ENCODE measurements at places on chromosomes 6 and 20.

DNA sequence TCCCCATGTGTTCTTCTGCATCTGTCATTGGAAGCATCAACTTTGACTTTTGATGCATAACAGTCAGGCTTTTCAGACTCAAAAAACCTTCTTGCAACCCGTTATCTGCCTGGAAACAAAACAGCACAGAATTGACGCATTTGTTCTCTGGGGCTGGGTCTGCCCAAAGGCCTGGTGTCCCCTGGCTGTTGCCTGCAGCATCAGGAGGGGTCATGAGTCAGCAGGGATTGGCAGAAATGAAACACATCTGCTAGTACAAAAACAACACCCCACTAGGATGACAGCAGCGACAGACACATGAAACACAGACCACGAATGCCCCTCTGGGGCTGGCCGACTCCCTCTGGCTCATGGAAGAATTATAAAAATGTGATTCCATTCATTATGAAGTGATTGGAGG, 157.6 kb upstream of the INSM1 start:
- DNase-seq = no peak

- no peak for DNase-seq
Observed at GRCh38 chr20:37733416-37733815, 39.6 kb downstream of the CTNNBL1 start.

GRCh38 chr6:111129013-111129412, 41.7 kb downstream of the SLC16A10 start:
- DNase-seq = no peak

DNA sequence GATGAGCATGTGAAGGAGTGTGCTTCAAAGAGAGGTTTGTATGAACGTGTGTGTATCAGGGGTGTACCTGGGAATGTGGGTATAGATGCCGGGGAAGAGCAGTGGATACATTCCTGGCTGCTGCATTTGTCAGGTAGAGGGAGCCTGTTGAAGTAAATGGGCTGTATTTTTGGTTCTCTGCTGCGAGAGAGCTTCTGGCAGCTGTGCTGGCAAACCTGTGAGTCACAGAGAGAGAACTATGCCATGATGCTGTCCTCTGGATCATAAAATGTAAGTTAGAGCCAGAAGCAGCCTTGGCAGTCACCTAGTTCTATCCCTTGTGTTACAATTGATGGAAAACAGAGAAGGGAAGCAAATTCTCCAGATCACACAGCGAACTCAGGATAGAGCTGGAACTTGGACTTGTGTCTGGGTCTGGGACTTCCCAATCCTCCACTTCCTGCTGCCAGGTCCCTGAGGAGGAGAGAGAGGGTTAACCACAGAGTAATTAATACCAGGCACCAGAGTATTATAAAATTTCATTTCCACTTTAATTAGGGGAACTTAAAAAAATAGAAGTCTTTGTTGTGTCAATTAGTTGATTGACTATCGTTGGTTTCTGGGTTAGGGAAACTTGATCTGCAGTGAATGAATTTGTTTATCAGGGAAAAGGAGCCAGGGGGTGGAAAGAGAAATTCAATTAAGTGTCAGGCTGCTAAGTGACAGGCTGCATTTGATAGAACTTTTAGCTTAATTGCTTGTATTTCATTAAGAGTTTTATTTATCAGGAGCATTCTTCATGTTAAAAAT, 41.1 kb upstream of the GTSF1L start:
- DNase-seq = no peak

DNA sequence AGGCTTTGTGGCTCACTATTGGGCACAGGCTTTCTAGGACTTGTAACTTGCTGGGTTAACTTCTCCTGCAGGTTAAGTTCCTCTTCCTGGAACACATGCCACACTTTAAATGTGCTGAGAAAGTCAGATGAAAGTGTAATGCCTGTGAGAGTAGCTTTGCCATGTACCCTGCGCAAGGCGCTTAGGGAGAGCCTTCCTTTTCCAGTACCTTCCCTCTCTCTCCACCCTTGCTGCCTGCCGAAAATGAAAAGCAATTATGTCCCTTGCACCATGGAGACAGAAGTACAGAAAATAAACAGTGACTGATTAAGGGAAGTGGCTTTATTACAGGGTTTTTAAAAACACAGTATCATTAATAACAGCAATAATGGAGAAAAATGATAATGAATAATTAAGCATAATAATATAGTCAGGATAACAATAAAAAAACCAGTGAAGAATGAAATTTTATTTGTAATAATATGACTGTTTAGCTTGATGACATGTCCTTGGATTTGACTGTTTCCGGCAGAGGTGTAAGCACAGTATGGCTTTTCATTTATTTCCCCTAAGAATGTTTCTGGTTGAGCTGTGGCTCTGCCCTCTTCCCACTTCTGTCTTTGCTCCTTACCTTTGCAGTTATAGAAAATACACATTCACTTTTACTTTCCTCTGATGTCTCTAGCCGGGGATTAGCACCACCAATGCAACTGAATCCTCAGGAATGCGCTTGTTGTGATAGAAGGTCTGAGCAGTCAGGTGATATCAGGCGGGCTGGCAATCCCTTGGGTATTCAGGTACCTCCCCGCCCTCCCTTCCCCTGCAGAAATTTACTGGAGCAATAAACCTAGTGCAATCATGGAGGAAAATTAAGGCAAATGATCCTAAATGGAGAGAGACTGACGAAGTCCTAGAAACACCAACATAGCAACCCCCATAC, 472.3 kb upstream of the CITED2 start:
- DNase-seq = no peak

- DNase-seq = no peak
Observed at GRCh38 chr6:137491478-137491877, 2.7 kb downstream of the OLIG3 start.

DNA sequence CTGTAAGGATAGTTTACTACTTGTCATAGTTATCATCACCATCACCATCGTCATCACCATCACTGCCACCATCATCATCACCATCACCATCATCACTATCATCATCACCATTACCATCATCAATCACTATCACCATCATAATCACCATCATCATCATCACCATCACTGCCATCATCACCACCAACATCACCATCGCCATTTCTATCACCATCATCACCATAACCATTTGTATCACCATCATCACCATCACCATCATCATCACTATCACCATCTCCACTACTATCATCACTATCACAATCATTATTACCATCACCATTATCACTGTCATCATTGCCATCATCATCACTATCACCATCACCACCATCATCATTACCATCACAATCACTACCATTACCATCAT, 655.5 kb upstream of the DEFB115 start:
- DNase-seq = no peak

DNA sequence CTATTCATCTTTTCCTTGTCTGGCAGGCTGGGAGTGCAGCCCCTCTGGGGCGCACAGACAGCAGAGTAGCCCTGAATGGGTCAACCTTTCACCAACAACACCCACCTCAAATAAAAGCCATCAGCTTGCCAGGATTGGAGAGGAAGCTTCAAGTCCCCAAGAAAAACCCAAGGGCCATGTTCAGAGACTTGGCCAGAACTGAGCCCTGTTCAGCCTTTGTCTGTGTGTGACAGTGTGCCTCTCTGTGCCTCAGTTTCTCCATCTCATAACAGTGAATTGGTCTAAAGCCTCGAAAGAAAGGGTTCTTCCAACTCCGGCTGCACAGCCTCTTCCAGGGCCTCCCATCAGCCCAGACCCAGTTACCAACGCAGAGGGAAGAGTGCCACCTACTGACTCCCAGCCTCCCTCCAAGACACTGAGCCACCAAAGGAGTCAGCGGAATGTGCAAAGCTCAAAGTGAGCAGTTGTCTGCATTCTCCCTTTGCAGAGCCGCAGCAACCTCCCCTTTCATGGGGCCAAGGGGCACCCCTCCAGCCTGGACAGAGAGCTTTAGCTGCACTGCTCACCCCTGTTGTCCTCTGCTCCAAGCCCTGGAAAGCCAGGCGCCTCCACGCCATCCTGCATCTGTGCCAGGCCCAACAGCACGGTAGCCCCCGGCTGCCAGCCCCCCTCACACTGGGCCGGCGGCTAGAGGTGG, 82.7 kb upstream of the TOP1 start:
- peak; percentile 44 for DNase-seq

DNA sequence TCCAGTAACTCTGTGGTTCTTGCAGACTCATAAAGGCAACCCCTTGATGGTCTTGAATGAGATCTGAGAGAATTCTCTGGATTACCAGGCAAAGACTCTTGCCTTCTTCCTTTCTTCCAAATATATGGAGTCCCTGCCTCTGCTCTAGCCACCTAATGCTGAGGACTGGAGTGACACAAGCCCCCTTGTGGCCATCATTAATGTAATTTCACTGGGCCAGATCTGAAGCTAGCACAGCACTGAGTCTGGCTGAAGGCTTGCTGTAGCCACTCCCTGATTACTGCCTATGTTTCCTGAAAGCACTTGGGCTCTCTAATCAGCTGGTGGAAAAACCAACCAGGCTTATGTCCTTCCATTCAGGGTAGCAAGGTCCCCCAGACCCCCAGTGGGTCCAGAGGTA, 559.3 kb upstream of the IRAK1BP1 start:
- DNase-seq = no peak

DNA sequence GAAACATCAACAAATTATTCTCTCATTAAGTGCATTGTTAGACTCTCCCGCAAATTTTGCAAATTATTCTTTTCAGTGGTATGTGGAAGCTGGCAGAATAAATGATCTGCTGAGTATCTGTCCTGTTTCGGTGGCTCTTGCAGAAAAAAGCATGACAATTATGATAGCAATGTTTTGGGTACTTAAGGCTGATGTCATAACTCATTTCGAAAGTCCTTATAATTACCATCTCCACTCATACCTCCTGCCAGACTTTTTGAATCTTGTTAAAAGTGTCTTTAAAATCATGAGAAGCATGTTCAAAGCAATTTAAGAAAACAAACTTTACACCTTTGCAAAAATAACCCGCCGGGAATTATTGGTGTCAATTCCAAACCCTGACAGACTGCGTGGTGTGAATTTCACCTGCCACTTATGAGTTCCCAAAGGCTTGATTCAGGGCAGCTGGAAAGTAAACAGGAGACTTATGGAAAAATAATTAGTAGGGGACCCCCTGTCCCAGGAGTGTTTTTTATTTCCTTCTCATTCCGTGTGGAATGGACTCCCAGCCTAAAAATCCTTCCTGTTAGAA, 87.6 kb upstream of the E2F3 start:
- no peak for DNase-seq

GRCh38 chr20:36717657-36718056, 28.2 kb downstream of the NDRG3 start:
- DNase-seq = no peak

GRCh38 chr20:35133735-35134134, 13.4 kb downstream of the EDEM2 start:
- DNase-seq = no peak

DNA sequence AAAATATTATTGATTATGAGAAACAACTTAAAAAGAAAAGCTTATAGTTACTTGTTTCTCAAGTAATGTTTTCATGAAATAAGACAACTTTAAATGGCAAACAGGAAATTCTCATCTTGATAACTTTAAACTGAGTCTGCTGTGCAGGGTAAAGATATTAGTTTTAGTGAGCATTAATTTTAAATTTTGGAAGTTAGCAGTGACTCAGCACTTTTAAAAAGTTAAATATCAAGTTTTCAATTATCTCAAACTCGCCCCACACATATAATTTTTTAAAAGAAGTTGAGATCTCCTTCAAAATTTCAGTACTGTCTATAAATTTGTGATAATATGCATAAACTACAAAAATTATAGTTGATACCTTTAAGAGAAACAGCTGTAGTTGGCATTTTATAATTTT, 337.3 kb upstream of the NT5E start:
- no peak for DNase-seq

GRCh38 chr6:11111769-11112437, 378 bp upstream of the ERVFRD-1 start:
- no peak for DNase-seq

DNA sequence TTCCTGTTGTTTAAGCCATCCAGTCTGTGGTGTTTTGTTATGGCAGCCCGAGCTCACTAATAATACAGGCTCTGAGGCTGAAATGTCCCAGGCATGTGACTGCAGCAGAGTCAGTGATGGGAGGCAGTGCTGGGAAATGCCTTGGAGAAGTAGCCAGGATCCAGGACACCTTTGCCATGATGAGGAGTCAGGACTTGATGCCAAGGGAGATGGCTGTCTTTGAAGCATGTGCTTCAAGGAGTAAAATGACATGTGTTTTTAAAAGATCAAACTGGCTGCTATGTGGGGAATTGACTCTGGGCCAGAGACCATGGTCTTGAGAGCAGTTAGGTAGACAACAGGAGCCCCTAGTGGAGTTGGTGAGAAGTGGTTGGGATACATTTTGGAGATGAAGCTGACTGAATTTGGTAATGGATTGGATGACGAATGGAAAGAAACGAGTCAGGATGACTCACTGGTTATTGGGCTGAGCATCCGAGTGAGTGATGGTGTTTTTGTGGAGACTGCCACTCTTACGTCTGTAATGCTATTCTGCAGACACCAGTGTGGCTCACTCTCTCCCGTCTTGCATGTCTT, 322.2 kb downstream of the PLCB1 start:
- peak; percentile 59 for DNase-seq

GRCh38 chr6:42335896-42336295, 115.8 kb downstream of the TRERF1 start:
- DNase-seq = no peak

DNA sequence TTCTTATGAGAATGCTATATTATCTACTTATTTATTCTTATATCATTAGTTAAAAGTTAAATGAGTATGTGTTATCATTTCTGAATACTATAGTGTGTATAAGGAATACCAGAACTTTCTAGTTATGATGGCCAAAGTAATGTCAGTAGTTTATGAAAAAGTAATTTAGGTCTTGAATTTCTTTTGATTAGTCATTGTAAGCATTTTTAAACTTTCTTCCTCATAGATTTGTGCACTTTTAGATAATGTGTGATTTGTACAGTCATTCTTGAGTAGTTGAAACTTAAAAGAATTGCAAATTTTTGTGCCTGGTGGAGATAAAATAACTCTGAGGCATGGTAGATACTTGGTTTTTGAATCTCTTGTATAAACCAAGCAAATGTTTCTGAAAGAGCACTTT, 311.3 kb downstream of the CDKAL1 start:
- DNase-seq = no peak

DNA sequence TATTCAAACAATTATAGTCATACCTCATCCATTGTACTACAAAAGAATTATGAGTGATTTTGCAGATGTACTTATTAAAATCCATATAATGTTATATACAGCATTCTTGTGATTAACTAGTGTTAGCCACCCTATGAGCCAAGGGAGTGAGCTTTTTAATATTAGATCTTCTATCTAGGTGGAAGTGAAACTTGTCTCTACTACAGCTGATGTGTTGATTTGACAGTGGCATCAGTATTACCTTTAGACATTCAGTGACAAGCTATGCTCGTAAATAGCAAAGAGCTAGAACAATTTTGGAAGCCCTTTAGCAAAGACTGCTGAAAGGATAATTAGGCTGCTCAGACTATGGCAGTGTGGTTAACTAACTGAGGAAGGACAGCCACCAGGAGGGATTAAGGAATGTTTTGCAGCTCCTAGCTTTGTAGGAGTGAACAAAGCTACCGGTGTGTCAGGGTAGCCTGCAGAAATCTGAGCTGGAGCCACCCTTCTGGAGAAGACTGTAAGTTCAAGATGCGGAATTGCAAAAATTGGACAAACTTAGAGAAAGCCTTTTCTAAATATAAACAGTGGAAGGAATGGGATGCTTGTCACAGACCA, 73.7 kb downstream of the AFG1L start:
- DNase-seq = no peak
